NCI-H2107 (cell line): ENCODE measurements at places on chromosomes 3 and 15.

DNA sequence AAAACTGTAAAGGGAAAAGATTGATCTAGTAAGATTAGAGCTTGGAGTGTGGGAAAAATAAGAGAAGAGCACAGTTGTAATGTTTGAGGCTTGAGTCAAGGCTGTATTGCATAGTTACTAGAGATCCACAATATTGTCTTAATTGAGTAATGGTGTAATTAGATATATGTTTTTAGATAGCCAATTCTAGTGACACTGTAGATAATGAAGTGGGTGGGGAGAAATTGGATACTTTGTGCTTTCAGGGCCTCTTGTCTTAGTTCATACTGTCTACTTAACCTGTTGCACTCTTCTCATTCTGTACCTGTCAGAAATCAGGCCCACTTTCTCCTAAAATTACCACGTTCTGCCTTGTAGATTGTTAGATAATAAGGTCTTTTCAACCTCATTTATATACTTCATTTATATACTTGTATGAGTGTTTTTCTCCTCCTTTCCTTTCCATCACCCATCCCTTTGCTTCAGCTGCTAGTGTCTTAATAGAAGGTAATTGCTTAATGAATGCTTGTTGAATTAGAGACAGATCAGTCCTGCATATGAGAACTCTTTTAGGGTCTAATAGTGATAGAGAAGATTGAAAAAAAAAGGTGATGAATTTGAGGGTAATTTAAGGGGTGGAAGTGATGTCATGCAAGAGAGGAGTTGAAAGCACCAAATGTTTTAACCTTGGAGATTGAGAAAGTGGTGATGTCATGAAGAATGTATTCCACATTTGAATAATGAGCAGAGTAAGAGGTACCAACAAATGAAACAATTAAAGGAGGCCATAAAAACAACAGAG is 32.0 kb downstream of the PIK3CA start:
- no peak for DNase-seq

DNA sequence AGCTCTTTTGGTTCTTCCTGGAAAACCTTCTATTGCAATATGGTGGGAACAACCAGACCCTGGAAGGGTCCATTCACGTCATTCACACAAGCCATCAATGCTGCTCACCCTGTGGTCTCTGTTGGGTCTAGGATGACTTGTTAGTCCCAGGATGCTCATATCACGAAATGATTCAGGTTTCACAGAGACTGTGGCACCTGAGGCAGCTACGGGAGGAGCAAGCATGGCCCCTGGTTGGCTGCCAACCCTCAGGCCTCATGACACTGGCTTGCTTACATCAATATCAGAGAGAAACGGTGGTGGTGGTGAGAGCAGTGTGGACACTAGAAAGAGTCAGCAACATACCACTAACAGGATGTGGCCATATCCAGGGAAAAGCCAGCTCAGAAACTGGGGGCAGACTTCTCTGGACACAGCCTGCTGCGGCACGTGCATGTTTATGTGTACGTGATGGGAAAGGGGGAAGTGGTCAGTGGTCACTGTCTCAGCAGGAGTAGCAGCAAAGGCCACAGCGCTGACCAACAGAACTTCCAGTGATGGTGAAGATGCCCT is 208.9 kb upstream of the ST8SIA2 start:
- DNase-seq = no peak

DNA sequence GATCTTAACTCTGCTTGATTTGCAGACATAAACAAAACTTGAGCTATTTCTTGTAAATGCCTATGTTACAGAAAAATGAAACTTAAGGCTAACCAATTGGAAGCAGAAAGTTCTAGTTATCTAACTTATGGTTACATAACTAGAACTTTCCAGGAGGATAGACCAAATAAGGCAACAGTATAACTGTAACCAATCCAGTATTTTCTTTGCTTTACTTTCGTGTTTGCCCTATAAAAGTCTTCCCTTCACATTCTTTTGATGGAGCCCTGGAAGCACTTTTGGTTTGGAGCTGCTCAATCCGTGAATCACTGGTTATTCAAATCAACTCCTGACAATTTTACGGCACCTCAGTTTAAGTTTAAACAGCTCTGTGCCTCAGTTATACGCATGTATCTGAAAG is 164.6 kb downstream of the SUCLG2 start:
- no peak for DNase-seq

DNA sequence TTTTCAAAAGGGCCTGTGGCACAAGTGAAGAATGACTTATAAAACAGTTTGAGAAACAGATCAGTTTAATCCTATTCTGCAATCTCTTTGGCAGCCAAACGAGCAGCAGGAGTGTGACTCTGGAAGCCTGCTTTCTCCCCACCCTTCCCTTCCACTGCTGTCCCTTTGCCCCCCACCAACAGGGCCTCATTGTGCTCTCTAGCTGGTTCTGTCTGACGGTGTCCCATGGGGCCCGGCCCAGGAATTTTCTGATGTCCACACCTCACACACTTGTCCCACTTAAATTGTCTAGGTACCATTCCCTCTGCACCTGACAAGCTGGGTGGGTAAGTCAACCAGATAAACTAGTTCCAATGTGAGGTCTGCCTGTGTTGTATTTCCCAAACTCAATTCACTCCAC is 16.4 kb downstream of the SLCO2A1 start:
- no peak for DNase-seq
